ENCODE measurements at places on chromosomes 4 and X.
A peak's percentile ranks its signal among the peaks of the same experiment; 100 is the strongest.

DNA sequence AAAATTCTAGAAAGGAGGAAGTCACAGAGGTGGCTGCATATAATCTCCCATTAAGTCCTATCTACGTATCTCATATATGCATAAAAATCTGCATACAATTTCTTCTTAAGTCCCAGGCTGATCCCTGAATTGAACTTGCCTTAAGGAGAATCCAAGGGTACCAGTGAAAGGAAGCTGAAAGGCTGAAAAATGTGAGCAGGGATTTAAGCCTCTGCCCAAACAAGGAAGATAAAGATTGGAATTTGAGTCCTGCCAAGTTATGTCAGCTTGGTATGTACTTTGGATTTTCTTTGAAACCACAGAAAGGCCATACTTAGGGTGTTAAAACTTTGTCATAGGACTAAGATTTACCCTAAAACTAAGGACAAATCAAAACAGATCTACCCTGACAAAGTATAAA, 26.5 kb upstream of the GEMIN8 start:
- H3K27ac ChIP-seq, result no peak overlapping the region
- no peaks in the 10 kb centered on the region for H3K4me1 ChIP-seq
- no peak overlapping the region for H3K4me3 ChIP-seq
- no peak for DNase-seq

GRCh38 chr4:169603312-169603711, 9.1 kb downstream of the NEK1 start:
- no peak overlapping the region for H3K4me3 ChIP-seq
- H3K4me1 ChIP-seq, result peaks cover 39% of the 10 kb centered on the region
- DNase-seq, result no peak
- H3K27ac ChIP-seq, result no peak overlapping the region
- H3K27me3 ChIP-seq, result no peaks in the 10 kb centered on the region

GRCh38 chr4:147017081-147017480, 71.4 kb upstream of the TTC29 start:
- no peaks in the 10 kb centered on the region for H3K36me3 ChIP-seq
- no peaks in the 10 kb centered on the region for H3K4me1 ChIP-seq
- peaks cover 5% of the 10 kb centered on the region for H3K27me3 ChIP-seq
- no peak for DNase-seq
- H3K4me3 ChIP-seq, result no peak overlapping the region

GRCh38 chrX:41779941-41780340, 56.0 kb downstream of the GPR82 start:
- peaks cover 23% of the 10 kb centered on the region for H3K4me1 ChIP-seq
- no peak for DNase-seq
- H3K4me3 ChIP-seq, result no peak overlapping the region
- peaks cover 5% of the 10 kb centered on the region for H3K36me3 ChIP-seq
- no peak overlapping the region for H3K27ac ChIP-seq

DNA sequence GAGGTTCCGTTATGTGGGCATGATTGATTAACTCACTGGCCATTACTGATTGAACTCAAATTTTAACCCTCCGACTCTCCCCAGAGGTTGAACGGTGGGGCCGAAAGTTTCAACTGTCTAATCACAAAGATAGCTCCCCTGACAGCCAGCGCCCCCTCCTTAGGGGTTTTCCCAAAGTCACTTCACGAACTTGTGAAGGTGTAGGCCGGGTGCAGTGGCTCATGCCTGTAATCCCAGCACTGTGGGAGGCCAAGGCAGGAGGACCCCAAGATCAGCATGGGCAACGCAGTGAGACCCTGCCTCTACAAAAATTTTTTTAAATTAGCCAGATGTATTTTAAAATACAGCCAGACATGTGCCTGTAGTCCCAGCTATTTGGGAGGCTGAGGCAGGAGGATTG, 39.8 kb upstream of the RBM47 start:
- peaks cover 58% of the 10 kb centered on the region for H3K4me1 ChIP-seq
- no peaks in the 10 kb centered on the region for H3K27me3 ChIP-seq
- no peaks in the 10 kb centered on the region for H3K36me3 ChIP-seq
- DNase-seq, result no peak
- peak overlapping the region; percentile 93 for H3K27ac ChIP-seq

- H3K4me1 ChIP-seq, result peaks cover 13% of the 10 kb centered on the region
- H3K36me3 ChIP-seq, result peaks cover 2% of the 10 kb centered on the region
- DNase-seq, result no peak
Observed at GRCh38 chrX:9149501-9150245, 115.7 kb upstream of the FAM9B start.

GRCh38 chr4:155629956-155630355, 36.7 kb upstream of the GUCY1A1 start:
- no peaks in the 10 kb centered on the region for H3K27me3 ChIP-seq
- peaks cover 16% of the 10 kb centered on the region for H3K4me1 ChIP-seq
- no peaks in the 10 kb centered on the region for H3K36me3 ChIP-seq
- H3K27ac ChIP-seq, result peak overlapping the region; percentile 1
- no peak for DNase-seq
- no peak overlapping the region for H3K4me3 ChIP-seq

DNA sequence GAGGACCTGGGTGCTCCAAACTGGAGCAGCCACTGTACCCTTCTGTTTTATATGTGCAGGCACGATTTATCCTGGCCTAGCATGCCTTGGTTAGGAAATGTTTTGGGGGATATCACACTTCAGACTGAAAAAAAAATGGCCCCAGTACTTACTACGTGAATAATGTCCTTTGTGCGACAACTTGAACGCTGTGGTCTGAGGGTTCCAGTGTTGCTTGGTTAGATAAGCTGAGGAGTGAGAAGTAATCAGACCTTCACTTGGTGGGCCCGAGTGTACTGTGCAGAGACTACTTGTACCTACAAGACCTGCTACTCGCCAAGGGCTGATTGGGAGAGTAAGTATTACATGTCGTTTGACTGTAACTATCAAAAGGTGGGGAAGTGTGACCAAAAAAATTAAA, 678 bp downstream of the DNAAF6 start:
- H3K27me3 ChIP-seq, result peaks cover 20% of the 10 kb centered on the region
- no peak for DNase-seq

- no peak overlapping the region for H3K27ac ChIP-seq
- H3K27me3 ChIP-seq, result peaks cover 42% of the 10 kb centered on the region
- peaks cover 11% of the 10 kb centered on the region for H3K4me1 ChIP-seq
- H3K4me3 ChIP-seq, result no peak overlapping the region
- no peaks in the 10 kb centered on the region for H3K36me3 ChIP-seq
Observed at GRCh38 chr4:158169506-158169905, 3.3 kb downstream of the GASK1B start.

GRCh38 chrX:139581068-139581467, 50.5 kb downstream of the F9 start:
- no peak overlapping the region for H3K4me3 ChIP-seq
- H3K4me1 ChIP-seq, result no peaks in the 10 kb centered on the region
- H3K36me3 ChIP-seq, result no peaks in the 10 kb centered on the region
- H3K27ac ChIP-seq, result no peak overlapping the region

DNA sequence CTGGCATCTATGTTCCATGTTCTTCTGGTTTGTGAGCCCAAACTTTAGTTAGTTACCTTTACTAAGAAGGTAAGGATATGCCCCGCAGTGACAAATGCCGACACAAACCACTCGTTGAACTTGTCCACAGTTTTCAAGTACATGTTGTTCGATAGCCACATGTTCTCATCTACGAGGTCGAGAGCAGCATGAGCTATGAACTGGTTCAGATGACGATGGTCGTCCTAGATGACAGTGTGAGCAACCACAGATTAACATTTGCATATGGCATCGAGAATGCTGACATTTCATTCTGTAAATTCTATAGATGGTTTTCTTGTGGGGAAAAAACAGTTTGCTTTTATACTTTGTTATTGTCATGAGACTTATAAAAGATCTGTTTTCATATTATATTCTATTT, 18.0 kb downstream of the TRAPPC2 start:
- no peak for DNase-seq
- H3K4me1 ChIP-seq, result peaks cover 32% of the 10 kb centered on the region
- H3K36me3 ChIP-seq, result peaks cover 85% of the 10 kb centered on the region
- peaks cover 9% of the 10 kb centered on the region for H3K27me3 ChIP-seq
- peak overlapping the region; percentile 50 for H3K27ac ChIP-seq

DNA sequence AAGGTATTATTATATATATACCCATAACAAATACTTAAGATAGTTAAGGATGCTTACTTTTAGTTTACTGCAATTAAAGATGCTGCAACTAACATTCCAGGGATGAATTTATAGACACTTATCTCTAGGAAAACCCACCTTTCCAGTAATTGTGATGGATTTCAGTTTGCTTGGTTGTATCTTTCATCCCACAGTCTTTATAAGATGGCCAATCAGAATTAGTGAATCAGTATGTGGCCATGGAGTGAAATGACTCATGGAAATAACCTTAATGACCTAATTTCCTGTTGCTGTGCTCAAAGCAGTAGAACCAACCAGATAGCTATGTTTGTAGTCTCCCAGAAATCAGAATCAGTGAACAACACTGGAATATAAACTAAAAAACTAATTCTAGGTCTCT, 26.4 kb downstream of the MOSPD2 start:
- peaks cover 7% of the 10 kb centered on the region for H3K4me1 ChIP-seq
- H3K27ac ChIP-seq, result peak overlapping the region; percentile 80
- DNase-seq, result no peak
- no peak overlapping the region for H3K4me3 ChIP-seq

- H3K27ac ChIP-seq, result no peak overlapping the region
- no peaks in the 10 kb centered on the region for H3K36me3 ChIP-seq
- peaks cover 29% of the 10 kb centered on the region for H3K4me1 ChIP-seq
- H3K4me3 ChIP-seq, result peak overlapping the region; percentile 35
- H3K27me3 ChIP-seq, result peaks cover 75% of the 10 kb centered on the region
Observed at GRCh38 chrX:39819921-39820849, 277.6 kb downstream of the BCOR start.

GRCh38 chr4:135122457-135122856, 920.9 kb upstream of the PABPC4L start:
- H3K4me1 ChIP-seq, result no peaks in the 10 kb centered on the region
- no peak overlapping the region for H3K27ac ChIP-seq
- DNase-seq, result no peak
- H3K36me3 ChIP-seq, result no peaks in the 10 kb centered on the region
- H3K4me3 ChIP-seq, result no peak overlapping the region
- H3K27me3 ChIP-seq, result no peaks in the 10 kb centered on the region

All from activated T-cell treated with anti-CD3 and anti-CD28 coated beads, Interleukin-2, amount 50 U/mL, for 24 hours (primary cell).